NCI-H1092 (cell line): ENCODE measurements at places on chromosomes 7 and 10.

- no peak for DNase-seq
Measured at GRCh38 chr7:95421847-95422444, 12.9 kb downstream of the PON2 start.

DNA sequence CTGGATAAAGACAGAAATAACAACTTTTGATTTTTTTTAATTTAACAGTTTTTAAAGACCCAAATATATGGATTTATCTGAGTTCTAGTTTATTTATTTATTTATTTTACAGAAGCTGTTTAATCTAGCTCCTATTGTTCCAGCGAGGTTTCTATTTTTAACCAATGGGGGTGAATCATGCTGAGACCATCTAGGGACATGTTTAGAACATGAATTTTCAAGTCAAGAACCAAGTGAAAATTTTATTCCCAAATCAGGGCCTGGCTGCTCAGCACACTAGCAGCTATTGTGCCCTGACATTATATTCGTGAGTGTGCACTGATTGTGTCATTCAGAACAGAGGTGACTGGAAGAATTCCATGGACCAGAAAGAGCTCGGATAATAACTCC is 24.6 kb upstream of the MPP7 start:
- DNase-seq, result no peak

- peak; percentile 79 for DNase-seq
Measured at GRCh38 chr7:26375726-26376174, 84.1 kb downstream of the SNX10 start.

- DNase-seq, result no peak
Measured at GRCh38 chr10:59617996-59618395, 91.7 kb downstream of the SLC16A9 start.

- DNase-seq, result no peak
Measured at GRCh38 chr10:117500456-117500855, 42.1 kb upstream of the EMX2 start.

DNA sequence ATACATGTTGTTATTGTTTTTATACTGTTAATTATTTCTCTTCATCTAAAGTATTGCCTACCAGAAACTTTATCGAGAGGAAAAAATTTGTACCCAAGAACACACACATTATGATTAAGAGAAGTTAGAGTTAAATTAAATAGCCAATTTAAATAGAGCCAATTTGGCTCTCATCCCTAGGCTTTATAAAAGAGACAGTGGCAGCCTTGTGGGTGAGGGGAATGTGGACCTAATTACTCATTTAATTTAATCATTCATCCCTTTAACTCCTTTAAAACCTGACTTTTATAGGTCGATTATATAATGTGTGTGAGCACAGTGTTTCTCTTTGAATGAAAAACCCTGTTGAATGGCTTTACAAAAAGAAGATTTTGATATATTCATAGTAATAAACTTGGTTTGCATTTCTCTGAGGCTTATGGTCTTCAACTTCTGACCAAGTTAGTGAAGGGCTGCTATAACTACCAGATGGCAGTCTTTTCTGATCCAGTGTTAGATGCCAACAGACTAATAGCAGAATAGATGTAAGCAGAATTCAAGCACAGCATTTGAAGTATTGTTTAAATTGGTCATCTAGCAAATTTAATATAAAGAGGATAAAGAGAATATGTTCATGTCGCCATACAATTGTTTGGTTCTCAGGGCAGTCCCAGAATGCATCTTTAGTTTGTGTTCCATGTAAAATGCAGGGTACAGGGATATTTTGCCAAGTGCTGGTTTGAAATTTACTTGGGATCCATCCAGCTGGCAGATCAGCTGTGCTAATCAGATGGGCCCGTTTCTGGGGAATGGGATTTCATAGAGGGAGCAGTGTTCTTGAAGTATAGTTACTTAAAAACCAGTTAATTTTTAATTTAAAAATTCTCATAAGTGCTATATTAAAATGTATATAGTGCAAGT is 25.3 kb downstream of the ADD3 start:
- DNase-seq, result no peak

GRCh38 chr7:148527717-148528168 is 62.8 kb upstream of the C7orf33 start:
- peak; percentile 89 for DNase-seq

DNA sequence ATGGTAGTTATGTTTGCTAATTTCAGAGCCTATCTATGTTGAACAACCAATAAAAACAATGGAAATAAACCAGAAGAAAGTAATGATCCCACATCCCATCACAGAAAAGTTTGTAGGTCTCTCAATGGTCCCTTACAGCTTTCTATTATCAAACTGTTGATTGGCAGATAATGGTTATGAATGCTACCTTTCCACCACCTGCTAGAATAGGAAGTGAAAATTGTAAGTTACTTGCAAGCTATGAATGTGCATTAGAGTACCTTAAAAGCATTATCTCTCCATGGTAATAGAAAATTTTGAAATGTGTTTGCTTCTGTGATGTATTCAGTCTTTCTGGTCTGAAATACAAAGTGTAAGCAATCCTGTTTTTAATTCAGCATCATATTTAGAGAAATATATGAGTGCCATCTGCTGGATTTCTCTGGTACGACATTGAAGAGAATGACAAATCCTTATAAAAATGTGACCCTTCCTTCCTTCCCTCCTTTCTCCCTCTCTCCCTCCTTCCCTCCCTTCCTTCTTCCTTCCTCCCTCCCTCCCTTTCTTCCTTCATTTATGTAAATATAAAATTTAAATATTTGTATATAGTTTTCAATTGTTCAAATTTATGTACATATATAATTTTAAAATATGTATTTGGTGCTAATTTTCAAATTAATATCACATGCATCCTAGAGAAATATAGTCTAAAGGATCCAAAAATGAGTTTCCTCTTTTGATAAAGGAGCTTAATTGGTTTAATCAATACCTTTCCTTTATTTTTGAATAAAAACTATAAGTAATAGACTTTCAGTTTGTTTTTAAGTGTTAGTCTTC is 41.4 kb upstream of the PNLIPRP3 start:
- peak; percentile 17 for DNase-seq

- DNase-seq, result no peak
Measured at GRCh38 chr7:80609751-80610150, 28.7 kb upstream of the CD36 start.

DNA sequence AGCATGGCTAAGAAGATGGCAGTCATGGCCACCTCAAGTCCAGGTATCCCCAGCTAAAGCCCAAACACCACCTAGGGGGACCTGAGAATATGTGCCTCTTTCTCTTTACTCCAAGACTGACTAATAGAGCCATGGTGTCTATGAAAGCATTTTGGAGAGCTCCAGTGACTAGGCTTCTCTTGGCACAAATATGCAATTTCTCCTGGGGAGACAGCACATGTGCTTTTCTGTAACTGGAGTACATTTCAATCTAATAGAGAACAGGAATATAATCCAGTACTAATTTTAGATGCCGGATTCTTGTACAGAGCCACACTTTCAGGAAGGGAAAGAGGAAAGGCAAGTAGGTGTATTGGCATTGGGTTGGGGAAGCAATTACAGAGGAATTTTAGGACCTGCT is 260.1 kb downstream of the BMPER start:
- no peak for DNase-seq

GRCh38 chr10:58350619-58351323 is 16.0 kb downstream of the UBE2D1 start:
- DNase-seq, result no peak

- no peak for DNase-seq
Measured at GRCh38 chr7:90411510-90411909, 8.2 kb downstream of the CLDN12 start.

DNA sequence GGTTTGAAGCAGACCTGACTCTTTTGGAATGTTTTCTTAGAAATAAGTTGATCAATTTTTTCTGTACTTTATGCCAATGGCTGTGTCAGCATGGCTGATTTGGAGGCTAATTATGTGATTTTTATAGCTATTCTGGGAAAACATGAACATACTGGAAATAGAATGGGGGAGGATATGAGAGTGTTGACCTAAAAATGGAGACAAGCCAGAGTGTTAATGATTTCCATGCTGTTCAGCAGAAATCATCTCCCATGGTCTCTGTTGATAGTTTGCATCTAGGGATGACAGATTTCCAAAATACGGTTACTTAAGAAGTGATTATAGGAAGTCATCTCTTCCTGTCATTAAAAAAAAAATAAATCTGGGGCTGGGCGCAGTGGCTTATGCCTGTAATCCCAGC is 32.7 kb upstream of the DMTF1 start:
- DNase-seq, result no peak

DNA sequence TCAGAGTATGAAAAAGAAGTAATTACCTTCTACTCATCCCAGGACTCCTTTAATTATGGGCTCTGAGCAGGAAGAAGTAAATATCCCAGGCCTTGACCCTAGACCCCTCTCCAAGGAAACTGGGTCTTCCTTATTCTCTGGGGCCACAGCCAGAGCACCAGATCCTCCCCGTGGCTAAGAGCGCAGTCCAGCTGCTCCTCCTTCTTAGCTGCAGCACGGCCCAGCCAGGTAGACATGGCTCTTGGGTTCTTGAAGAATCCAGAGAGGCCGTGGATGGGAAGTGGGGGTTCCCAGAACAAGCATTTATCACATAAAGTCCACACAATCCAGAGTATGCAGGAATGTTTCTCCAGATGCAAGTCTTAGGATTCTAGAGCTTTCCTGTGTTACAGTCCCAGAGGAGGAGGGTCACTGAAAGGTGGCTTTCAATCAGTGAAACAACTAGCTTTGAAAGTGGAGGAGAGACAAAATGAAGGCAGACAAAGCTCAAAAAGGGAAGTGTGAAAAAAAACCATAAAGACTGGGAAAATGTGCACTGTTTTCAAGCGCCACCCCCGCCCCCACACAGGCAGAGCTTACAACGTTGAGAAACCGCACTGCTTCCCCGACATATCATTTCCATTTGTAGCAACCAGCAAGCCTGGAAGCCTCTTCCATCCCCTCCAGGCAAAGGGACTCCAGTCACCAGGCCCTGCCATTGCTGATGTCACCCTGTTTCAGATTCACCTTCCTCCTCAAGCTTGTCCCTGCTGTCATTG is 396.5 kb upstream of the MKI67 start:
- no peak for DNase-seq

DNA sequence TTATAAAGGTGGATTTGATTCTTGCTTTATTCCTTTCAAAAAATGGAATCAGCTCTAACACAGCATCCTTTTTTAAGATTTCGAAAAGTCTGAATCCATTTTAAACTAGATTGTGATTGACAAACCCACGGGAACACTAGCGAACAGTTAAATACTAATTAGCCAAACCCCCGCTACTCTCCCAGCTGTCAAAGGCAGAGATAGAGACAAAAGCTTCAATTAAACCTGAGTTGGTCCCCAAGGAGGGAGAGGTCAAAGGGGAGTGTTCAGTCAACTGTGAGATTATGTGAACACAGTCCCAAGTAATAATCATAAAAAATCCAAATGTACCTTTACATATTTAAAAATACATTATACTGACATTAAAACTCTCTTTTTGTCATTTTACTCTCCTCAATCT is 65.7 kb upstream of the TBX20 start:
- DNase-seq, result no peak

DNA sequence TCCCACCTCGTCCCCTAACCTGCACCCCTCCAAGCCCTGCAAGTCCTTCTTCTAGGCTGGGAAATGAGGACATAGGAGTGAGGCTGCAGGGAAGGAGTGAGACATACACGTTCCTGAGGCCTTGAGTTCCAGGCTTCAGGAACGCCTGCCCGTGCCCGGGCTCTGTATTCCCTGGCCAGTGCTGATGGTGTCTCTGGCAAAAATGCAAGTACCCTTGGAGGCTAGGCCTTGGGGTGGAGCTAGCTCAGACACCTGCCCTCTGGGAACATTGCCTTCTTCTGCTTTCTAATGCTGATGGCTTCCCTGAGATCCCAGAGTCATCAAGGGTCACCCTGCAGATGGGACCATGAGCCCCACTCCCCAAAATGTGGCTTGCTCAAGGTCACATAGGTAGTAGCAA is 76.0 kb downstream of the GRK5 start:
- no peak for DNase-seq

- peak; percentile 59 for DNase-seq
Measured at GRCh38 chr7:70693686-70694433, 438.1 kb upstream of the GALNT17 start.

DNA sequence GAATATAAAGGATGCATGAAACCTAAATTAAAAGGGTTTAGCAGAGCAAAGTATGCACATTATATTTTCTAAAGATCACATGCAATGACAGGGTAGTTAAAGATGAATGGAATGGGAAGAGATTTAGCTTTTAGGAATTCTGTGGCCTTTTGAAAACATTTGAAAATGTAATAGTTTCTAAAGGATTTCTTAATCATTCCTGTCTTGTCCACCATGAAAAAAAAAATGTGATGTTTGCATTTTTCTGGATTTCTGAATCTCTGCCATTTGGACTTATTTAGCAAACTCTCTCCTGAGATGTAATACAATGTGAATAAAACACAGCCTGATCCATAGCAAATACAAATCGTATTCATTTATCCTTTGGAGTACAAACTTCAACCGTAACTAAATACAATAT is 126.6 kb upstream of the RAB11FIP2 start:
- DNase-seq, result no peak

DNA sequence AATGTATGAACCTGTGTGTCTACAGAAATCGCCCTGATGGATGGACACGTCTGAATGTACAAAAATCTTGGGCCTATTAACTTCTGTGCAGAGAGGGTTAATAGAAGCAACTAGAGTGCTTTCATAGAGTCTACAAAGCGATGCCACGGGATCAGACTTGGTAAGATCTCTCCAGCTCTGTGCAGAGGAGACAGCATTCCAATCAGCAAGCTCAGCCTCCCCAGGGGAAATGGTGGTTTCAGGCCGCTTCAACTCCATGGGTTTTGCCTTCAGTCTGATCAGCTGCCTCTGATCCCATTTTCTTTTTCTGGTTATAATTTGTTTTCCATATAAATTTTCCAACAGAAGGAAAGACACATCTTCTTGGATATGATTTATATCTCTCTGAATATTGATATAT is 35.1 kb upstream of the COBL start:
- no peak for DNase-seq

DNA sequence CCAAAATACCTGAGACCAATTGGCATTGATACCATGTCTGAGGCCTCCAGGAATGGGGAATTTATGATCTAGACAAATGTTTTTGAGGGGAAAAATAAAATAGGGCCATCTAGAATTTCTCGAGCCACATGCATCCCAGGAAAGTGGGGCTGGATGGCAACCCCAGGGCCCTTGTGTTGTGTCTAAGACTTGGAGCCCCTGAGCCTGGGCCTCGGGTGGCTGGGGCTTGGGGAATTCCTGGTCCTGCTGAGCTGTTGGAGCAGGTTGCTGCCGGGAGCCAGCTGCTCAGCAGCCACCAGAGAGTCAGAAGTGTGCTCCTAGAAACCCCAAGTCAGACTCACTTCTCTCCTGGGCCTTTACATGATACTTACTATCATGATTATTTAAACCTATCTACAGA is 172.9 kb downstream of the WDR37 start:
- DNase-seq, result no peak

- DNase-seq, result no peak
Measured at GRCh38 chr10:1057106-1057657, 997 bp downstream of the WDR37 start.

- no peak for DNase-seq
Measured at GRCh38 chr7:146725520-146725919, 608.9 kb downstream of the CNTNAP2 start.

- DNase-seq, result no peak
Measured at GRCh38 chr7:85566095-85566794, 379.4 kb upstream of the SEMA3D start.
